ENCODE measurements at places on chromosomes 3 and 15. TPM values are rescaled to one million over a fixed set of nuclear protein-coding genes. Genes with fewer than 3 reads are reported as not detected.

MUC20 gene
- 0.32 TPM for total RNA-seq

GRCh38 chr15:46301291-46301690 is 666.5 kb downstream of the SQOR start:
- no peak for DNase-seq

- DNase-seq, result peak; percentile 66
Measured at GRCh38 chr3:111972891-111973290, 5.9 kb upstream of the ABHD10 start.

- no peak for DNase-seq
Measured at GRCh38 chr3:46926871-46927717, 49.5 kb downstream of the CCDC12 start.

P2RY14 gene
- not detected for total RNA-seq

DNA sequence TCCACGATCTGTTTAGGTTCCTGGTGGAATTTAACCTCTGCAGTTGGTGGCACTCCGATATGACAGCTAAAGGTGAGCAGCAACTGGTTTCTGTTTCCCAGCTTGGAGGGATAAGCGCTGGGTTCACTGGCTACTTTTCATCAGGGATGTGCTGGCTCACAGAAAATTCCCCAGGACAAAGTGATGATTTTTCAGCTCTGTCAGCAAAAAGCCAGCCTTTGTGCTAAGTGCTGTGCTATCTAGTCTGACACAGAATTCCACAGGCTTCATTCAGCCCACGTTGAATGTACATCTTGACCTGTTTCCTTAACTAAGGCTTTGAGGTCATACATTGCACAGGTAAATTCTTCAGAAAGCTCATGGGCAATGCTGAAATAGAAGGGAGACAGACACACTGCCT is 81.5 kb upstream of the LRTM1 start:
- no peak for DNase-seq

- DNase-seq, result peak; percentile 42
Measured at GRCh38 chr15:42385980-42386700, 26.8 kb downstream of the CAPN3 start.

IDH3A gene
- 43.6 TPM for total RNA-seq

GRCh38 chr3:134339331-134339730 is 34.9 kb downstream of the AMOTL2 start:
- no peak for DNase-seq

- DNase-seq, result no peak
Measured at GRCh38 chr3:69463531-69463930, 77.6 kb upstream of the FRMD4B start.

DNA sequence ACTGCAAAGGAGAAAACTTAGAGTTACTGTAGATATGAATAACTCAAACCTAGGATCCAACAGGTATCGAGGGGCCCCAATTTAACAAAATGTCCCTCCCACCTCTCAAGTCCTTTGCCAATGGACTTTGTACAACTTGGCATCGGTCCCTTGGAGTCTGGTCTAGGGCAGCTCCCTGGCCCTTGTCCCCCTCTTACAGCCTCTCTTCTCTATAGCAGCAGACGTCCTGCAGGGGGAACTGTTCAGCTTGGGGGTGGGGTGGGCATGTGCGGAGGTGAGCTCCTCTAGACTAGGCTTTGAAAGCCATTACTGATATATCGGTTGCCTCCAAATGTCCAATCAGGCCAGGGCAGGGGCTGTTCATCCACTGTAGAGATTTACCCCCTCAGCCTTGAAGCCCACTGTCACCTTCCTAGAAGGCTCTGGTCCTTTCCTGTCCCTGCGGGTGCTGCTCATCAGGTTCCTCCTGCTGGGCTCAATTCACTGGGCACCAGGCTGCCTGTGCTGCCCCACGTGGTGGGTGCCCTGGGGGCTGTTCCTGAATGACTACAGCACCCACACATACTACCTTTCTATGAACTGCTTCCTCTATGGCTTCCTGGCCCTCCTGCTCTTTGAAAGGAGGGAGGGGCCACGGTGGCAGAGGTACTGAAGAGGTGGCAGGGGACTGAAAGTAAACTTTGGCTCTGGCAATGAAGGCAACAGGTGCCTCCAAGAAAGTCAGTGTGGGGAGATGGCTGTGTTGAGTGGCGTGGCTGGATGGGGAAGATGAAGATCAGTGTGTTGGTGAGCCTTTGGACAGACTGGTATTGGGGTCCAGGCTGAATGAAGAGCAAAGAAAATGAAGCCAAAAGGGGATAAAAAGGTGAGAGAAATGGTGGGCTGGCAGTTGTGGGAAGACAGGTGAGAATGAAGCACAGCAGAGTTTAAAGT is 78.8 kb upstream of the MEX3B start:
- no peak for DNase-seq

IQCF5 gene
- total RNA-seq, result not detected

- DNase-seq, result no peak
Measured at GRCh38 chr3:62839748-62840147, 35.5 kb downstream of the CADPS start.

SNX22 gene
- total RNA-seq, result 0.32 TPM

DNA sequence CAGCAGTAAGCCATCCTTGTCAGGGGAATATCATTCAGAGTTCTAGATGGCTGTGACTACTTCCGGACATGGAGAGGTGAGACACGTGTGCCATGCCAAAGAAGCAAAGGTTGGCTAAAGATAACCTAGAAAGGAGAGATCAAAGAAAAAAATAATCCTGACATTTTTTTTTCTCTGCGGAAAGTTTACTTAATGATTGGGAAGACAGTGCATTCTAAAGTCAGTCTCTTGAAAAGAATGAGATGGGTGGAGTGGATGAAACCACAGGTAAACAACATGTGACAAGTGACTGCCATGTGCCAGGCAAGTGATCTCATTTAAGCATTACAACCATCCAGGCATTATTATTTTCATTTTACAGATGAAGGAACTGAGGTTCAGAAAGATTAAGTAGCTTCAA is 436.6 kb downstream of the SOX2 start:
- no peak for DNase-seq

- DNase-seq, result no peak
Measured at GRCh38 chr3:13021141-13022114, 51.8 kb downstream of the IQSEC1 start.

Data from fibroblast of villous mesenchyme (primary cell).